ENCODE measurements at places on chromosomes 4 and X. TPM values are rescaled to one million over a fixed set of nuclear protein-coding genes. Genes with fewer than 3 reads are reported as not detected.

The PCDH19 gene
- polyA plus RNA-seq = 1.2 TPM

The KLHL13 gene
- 18.2 TPM for polyA plus RNA-seq

The ATP2B3 gene
- 0.02 TPM for polyA plus RNA-seq

The HTN3 gene
- polyA plus RNA-seq = not detected

The XKRX gene
- 0.37 TPM for polyA plus RNA-seq

The HMX1 gene
- polyA plus RNA-seq = not detected

- no peaks in the 10 kb centered on the region for H3K4me1 ChIP-seq
- peaks cover 4% of the 10 kb centered on the region for H3K36me3 ChIP-seq
- no peak overlapping the region for H3K4me3 ChIP-seq
- no peak overlapping the region for H3K27ac ChIP-seq
These were observed 54.8 kb downstream of the ZFX start for GRCh38 chrX:24204331-24204730.

DNA sequence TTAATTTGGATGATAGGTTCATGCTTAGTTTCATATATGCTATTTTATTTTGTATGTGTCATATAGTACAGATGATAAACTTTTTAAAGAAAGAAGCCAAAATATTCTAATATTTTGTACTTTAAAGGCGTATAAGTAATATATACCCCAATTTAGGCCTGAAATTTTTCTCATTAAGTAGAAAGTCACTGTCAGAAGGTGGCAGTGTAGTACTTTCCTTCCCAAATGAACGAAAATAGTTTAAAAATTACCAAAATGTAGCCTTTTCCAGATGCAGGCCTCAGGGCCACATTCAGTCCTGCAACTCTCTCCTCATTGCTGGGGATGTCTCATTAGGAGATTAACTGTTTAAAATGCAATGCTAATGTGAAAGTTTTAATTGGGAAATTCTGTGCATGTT is 1263.6 kb downstream of the C4orf33 start:
- no peaks in the 10 kb centered on the region for H3K4me1 ChIP-seq
- H3K4me3 ChIP-seq = no peak overlapping the region
- no peaks in the 10 kb centered on the region for H3K27me3 ChIP-seq

GRCh38 chr4:86594559-86595425 is 677 bp downstream of the PTPN13 start:
- no peaks in the 10 kb centered on the region for H3K27me3 ChIP-seq
- no peak overlapping the region for H3K27ac ChIP-seq
- H3K36me3 ChIP-seq = no peaks in the 10 kb centered on the region
- peak; percentile 56 for DNase-seq

DNA sequence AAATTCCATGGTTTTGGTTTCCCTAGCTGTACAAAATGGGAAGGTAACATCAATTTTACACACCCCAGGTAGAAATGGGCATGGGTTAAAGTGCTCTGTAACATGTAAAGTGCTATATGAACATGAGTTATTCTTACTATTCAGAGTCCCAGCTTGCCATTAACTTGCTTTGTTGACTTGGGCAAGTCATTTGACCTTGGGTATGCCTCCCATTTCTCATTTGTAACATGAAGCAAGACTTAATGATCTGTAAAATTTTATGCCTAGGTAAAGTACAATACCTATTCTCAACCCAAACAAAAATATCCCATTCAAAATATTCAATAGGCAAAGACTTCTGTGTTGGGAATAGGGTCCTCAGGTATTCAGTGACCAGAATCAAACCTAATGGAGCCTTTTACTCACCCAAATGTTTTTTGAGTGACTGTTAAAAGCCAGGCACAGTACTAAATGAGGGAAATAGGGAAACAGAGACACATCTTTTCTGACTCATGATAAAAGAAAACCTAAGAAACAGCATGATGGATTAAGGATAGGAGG is 126.6 kb downstream of the SH3RF1 start:
- H3K36me3 ChIP-seq = no peaks in the 10 kb centered on the region
- no peaks in the 10 kb centered on the region for H3K27me3 ChIP-seq
- no peak for DNase-seq
- H3K4me3 ChIP-seq = no peak overlapping the region
- no peak overlapping the region for H3K27ac ChIP-seq

DNA sequence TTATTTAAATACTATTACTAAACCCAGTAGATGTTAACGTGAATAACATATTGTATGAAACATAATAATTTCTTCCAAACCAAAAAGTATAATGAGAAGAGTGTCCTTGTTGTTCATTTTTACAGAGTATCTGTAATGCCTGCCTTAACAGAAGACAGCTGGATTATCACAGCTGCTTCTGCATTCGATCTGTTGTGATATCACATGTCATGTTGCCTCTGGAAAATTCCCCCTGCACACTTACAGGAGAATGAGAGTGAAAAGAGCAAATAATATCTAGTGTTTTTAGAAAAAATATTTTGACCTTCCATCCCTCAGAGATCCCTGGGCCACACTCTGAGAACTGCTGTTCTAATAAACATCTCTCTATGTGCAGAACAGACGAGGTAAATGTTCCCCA is 240.1 kb upstream of the NOCT start:
- peaks cover 2% of the 10 kb centered on the region for H3K27me3 ChIP-seq
- H3K4me3 ChIP-seq = no peak overlapping the region
- H3K4me1 ChIP-seq = no peaks in the 10 kb centered on the region
- no peak for DNase-seq
- no peak overlapping the region for H3K27ac ChIP-seq
- H3K36me3 ChIP-seq = no peaks in the 10 kb centered on the region

DNA sequence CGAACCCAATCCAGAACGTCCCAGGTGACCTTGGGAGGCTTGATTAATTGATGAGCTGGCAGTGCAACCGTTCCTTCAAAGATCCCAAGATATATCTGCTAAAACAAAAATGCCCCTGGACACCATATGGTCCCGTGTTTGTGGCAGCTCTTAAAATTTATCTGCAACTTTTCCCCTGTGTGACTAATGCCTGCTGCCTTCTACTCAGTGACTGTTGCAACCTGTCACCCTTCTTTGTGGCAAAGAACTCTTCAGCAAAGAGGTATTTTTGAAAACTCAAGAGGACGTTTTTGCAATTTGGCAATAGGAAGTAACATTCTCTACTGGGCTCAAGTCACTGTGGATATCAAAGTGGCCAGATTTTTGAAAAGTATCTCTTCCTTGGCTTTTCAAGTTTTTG is 75.8 kb upstream of the SOD3 start:
- no peak overlapping the region for H3K27ac ChIP-seq
- H3K4me1 ChIP-seq = no peaks in the 10 kb centered on the region
- H3K36me3 ChIP-seq = no peaks in the 10 kb centered on the region
- DNase-seq = no peak
- H3K27me3 ChIP-seq = no peaks in the 10 kb centered on the region

DNA sequence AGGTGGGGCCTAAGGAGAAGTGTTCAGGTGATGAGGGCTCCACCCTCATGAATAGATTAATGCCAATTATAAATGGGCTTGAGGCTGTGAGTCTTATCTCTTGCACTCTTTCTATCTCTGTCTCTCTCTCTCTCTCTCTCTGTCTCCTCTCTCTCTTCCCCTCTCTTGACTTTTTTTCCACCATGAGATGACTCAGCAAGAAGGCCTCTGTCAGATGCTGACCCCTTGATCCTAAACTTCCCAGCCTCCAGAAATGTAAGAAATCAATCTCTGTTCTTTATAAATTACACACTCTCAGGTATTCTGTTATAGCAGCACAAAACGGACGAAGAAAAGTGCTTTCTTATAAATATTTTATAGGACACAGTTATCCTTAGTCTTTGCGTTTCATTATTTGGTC is 184.9 kb upstream of the PCDH7 start:
- no peak overlapping the region for H3K27ac ChIP-seq
- H3K4me1 ChIP-seq = peaks cover 25% of the 10 kb centered on the region
- no peaks in the 10 kb centered on the region for H3K27me3 ChIP-seq
- no peaks in the 10 kb centered on the region for H3K36me3 ChIP-seq

- no peaks in the 10 kb centered on the region for H3K36me3 ChIP-seq
- H3K27ac ChIP-seq = no peak overlapping the region
- no peak overlapping the region for H3K4me3 ChIP-seq
- H3K4me1 ChIP-seq = no peaks in the 10 kb centered on the region
These were observed 103.6 kb downstream of the TENM3 start for GRCh38 chr4:182346675-182347375.

DNA sequence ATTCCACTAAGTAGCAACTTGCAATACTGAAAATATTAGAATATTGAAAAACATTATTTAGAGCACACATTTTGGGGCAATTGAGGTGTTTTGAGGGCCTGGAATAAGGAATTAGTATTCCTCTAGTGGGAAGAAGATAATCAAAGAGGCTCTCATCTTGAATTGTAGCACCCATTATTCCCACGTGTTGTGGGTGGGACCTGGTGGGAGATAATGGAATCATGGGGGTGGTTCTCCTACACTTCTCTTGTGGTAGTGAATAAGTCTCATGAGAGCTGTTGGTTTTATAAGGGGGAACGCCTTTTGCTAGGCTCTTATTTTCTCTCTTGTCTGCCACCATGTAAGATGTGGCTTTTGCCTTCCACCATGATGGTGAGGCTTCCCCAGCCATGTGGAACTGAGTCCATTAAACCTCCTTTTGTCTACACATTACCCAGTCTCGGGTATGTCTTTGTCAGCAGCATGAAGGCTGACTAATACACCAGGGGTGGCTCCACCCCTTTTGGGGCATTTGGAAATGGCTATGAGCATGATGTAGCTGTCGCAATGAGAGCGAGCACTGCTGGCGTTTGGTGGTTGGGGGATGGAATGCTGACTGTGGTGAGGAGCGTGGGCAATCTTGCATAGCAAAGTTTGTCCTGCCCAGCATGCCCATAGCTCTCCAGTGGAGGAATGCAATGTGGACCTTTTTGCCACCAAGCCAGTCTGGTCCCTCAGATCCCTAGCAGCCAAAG is 308.2 kb downstream of the FRMPD4 start:
- H3K4me1 ChIP-seq = no peaks in the 10 kb centered on the region
- H3K4me3 ChIP-seq = no peak overlapping the region
- DNase-seq = no peak
- H3K27me3 ChIP-seq = no peaks in the 10 kb centered on the region

DNA sequence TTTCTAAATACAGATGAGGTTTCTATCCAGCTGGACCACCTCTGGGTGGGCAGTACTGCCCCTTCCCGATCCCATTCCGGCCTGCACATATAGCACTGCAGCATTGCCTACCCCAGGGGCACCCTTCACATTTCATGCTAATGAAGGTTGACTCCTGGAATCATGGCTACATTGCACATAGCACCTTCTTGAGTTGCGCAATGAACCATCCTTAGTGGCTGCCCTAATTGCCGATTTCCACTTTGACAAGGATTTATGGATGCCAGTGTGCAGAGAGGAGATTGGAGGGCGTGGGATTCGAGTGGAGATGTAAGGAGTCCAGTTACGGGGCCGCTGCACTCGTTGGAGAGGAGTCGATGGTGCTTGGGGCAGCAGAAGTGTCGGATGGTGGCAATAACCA is 229.0 kb downstream of the FRMPD4 start:
- H3K36me3 ChIP-seq = no peaks in the 10 kb centered on the region
- no peak for DNase-seq
- no peak overlapping the region for H3K4me3 ChIP-seq
- H3K27ac ChIP-seq = no peak overlapping the region
- peaks cover 5% of the 10 kb centered on the region for H3K4me1 ChIP-seq
- H3K27me3 ChIP-seq = no peaks in the 10 kb centered on the region

- no peaks in the 10 kb centered on the region for H3K36me3 ChIP-seq
- no peak overlapping the region for H3K4me3 ChIP-seq
- H3K27ac ChIP-seq = no peak overlapping the region
- no peaks in the 10 kb centered on the region for H3K4me1 ChIP-seq
- no peak for DNase-seq
These were observed 85.3 kb downstream of the DCAF8L2 start for GRCh38 chrX:27675493-27675892.

DNA sequence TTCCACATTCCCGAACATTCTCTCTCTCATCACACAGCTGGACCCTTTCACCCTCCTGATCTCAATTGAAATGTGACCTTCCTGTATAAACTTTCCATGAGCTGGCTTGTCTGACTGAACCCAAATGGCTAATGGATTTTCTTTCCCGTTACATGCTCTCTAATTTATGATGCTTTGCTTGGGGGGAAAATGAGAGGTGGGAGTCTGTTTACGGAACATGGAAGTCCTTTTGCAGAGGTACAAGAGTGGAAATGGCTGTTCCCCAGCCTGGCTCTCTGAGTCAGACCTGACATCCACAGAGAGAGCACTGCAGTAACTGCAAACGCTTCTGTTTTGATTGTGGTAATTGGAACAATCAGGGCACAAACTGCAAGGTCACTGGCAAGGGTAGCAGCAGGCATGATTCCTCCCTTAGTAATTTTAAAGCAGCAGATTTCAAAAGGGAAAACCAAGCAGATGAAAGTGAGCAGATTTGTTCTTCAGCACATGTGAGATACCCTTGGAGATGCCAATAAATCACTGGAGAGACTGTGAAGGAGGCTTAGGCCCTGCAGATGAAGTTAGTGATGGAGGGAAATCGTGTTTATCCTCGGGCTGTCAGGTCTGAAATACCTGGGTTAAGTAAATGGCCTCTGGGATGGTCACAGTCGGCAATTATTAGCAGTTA is 83.9 kb downstream of the SNCA start:
- peak; percentile 91 for DNase-seq
- H3K4me1 ChIP-seq = peaks cover 27% of the 10 kb centered on the region
- no peak overlapping the region for H3K4me3 ChIP-seq
- peak overlapping the region; percentile 99 for H3K27ac ChIP-seq

- no peaks in the 10 kb centered on the region for H3K27me3 ChIP-seq
- no peak overlapping the region for H3K27ac ChIP-seq
- peak; percentile 6 for DNase-seq
- peaks cover 27% of the 10 kb centered on the region for H3K4me1 ChIP-seq
- no peaks in the 10 kb centered on the region for H3K36me3 ChIP-seq
These were observed 96.5 kb downstream of the NPNT start for GRCh38 chr4:105991726-105992125.

DNA sequence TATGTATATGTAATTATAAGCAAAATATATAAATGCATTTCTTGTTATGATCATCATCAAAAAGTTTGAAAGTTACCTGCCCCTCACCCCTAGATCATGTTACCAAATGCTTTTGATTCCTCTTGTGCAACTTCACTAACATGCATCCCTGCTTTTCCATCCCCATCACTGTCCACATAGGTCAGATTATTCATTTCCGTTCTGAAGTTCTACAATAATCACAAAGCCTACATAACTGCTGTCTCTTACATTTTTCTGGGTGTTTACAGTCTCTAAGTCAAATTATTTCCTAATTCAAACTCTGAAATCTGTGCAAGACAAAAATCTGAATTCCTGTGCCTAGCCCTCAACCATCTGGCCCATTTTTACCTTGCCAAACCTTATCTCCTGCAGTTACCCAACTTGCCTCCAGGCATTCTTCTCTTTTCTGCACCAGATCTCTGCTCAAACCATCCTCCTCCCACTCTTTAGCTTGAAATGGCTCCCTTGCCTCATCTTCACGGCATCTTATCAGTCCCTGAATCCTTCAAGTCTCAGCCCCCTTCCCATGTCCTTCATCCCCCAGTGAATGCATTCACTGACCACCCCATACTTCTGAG is 42.4 kb upstream of the SLC39A8 start:
- no peaks in the 10 kb centered on the region for H3K27me3 ChIP-seq
- no peaks in the 10 kb centered on the region for H3K36me3 ChIP-seq
- DNase-seq = no peak
- H3K4me3 ChIP-seq = no peak overlapping the region
- H3K27ac ChIP-seq = no peak overlapping the region

- no peaks in the 10 kb centered on the region for H3K36me3 ChIP-seq
- H3K27me3 ChIP-seq = no peaks in the 10 kb centered on the region
- H3K4me3 ChIP-seq = no peak overlapping the region
- H3K4me1 ChIP-seq = peaks cover 24% of the 10 kb centered on the region
These were observed 1421.9 kb downstream of the PCDH7 start for GRCh38 chr4:32142075-32142474.
